GF-D8 (cell line): ENCODE measurements at places on chromosomes 7 and 10.

GRCh38 chr10:32692174-32692573, 246.2 kb downstream of the CCDC7 start:
- no peak for DNase-seq

GRCh38 chr10:125369382-125370326, 209.3 kb upstream of the CTBP2 start:
- DNase-seq: no peak

- DNase-seq: no peak
These were observed 56.5 kb upstream of the WIPF3 start for GRCh38 chr7:29749701-29750321.

DNA sequence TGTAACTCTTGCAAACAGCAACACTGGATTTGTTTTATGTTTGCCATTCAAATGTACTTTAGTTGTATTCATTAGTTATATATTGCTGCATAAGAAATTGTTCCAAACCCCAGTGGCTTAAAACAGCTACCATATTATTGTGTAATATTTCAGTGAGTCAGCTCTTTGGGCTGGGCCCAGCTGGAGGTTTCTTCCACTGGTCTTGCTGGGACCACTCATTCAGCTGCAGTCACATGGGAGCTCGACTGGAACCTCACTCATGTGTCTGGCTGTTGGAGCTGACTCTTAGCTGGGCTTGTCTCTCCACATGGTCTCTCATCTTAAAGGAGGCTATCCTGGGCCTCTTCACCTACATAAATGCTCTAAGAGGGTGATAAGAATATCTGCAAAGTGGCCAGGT, 23.2 kb upstream of the PIP4K2A start:
- no peak for DNase-seq

DNA sequence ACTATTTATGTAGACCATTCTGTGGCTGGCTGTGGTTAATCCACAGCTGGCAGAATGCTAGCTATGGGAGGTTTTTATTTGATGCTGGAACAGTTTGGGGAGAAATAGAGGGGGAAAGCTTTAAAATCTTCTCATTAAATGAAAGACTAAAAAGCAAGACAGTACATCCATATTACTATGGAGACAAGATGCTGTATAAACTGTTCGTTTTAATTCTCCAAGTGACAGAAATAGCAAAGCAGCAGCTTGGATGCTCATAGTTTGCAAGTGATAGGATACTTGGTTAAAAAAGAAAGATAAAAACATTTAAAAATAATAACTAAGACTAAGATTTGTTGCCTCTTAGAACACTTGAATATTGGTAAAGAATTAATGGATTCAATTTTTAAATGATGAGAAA, 304.9 kb upstream of the KAT6B start:
- DNase-seq: no peak

- no peak for DNase-seq
These were observed 135.9 kb downstream of the ARHGAP12 start for GRCh38 chr10:31792745-31793144.

DNA sequence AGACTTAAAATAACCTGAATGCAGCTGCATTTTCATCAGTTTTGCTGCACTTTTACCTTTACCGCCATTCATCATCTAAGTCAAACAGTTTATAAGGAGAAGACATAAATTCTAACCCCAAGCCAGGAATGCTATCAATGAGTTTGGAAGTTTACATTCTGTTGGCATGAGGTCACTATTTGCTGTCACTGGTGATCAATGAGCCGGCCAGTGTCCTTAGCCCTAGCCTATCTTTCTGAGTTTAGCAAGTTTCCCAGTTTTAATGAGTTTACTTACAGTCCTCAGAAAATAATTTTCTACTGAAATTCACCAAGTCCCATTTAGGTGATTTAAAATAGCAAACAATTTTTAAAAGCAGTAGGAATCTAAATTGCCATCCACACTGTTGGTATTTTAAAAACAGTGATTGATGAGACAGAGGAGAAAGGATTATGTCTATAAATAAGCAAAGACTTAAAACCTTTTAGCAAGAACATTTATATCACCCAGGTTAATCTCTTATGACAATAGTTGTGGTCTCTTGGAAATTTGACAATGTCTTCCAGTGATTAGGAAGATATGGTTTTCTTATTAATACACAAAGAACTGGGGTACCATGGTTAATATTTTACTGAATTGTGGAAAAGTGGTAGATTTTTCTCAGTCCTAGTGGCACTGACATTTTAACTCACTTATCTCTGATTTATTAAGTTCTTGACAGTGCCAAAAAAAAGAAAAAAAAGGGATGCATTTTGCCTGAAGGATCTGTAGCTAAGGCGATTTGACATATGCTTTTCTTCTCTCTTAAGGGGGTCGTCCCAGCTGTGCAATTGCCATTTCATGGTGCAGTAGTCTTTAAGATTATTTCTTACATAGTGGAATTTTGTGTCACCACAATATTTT, 443.4 kb upstream of the ANKRD30A start:
- no peak for DNase-seq

DNA sequence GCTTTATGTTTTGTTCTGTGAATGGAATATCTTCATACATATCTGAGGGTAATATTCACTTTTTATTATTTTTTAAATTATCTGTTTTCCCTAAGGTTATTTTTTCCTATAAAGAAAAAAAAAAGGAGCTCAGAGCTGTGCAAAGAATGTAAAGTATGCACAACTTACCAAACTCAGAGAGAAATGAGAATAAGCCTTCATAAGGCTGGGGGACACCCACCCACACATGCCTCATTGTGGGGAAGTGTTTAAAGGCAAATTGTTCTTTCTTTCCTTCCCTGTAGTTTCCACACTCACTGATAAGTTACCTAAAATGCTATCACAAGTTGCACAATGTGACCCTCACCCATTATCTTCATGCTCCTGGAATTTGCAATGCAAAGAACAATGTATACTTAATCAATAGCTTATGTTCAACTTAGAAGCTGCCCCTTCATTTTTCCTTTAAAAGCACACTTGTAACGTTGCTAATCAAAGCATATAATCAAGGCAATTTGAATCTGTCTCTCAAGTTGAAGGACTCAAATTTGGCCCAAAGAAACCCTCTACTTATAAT, 108.1 kb downstream of the GNAT3 start:
- no peak for DNase-seq

DNA sequence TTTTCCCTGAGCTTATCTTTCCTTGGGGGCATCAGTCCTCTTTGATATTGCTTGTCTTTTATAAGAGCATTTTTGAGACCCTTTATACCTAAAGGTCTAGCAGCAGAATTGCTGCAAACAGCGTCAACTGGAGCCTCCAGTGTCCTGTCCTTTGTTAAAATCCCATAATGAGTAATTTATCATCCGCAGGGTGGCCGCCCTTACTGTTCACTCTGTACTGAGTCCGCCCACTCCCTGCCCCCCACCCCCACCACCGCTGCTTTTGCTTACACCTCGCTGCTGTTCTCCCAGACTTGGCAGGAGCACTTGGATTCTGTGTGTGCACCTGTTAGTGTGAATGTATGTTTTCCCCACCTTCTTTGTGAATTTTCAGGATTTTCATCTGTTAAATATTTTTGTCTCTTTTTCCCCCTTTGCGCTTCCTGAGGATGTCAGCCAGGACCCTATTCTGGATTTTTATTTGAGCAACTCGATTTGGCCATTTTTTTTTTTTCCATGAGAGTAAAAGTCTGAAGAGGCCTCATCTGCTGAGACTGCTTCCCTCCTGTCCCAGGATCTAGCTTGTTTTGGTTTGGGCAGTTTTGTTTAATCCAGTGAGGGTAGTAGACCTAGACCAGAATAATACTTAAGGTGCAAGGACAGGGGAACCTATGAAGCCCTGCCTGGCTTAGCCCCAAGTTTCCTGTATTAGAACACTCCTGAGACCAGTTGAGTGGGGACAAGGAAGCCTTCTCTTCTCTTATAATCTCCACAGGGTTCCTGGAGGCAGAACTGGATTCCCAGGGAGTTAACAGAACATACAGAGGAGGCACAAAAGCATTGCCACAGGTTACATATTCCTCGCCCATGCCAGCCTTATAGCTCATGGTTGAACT, 8.2 kb downstream of the AGFG2 start:
- DNase-seq: no peak

DNA sequence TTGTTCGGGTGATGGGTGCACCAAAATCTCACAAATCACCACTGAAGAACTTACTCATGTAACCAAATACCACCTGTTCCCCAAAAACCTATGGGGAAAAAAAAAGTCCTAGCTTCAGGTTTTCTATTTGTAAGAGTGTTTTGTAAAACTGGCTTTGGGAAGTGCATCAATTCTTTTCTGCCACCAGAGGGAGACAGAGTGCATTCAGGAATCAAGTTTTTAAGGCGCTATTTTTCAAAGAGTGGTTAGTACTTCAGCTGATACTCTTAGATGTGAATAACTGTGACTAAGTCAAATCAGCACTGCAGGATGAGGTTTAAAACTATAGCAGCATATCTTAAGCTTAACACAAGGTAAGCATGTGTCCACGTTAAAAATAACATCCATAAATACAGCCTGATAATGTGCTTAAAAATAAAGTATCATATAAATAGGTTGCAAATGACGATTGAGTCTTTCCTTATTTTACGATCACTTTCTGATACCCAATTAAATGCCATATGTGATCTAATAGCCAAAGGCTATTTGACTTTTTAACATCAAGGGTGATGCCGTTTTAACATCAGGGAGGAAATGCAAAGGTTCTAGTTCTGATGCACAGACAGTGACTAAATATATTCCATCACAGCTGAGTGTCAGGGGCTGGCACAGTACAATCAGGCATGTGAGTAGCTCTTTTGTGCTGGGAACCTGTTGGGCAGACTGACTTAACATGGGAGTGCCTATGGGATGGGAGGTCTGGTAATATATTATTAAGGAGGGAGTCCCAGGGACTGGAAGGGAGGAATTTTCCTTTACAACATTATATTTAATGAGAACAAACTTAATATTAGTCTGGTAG, 10.6 kb upstream of the LYZL2 start:
- no peak for DNase-seq

DNA sequence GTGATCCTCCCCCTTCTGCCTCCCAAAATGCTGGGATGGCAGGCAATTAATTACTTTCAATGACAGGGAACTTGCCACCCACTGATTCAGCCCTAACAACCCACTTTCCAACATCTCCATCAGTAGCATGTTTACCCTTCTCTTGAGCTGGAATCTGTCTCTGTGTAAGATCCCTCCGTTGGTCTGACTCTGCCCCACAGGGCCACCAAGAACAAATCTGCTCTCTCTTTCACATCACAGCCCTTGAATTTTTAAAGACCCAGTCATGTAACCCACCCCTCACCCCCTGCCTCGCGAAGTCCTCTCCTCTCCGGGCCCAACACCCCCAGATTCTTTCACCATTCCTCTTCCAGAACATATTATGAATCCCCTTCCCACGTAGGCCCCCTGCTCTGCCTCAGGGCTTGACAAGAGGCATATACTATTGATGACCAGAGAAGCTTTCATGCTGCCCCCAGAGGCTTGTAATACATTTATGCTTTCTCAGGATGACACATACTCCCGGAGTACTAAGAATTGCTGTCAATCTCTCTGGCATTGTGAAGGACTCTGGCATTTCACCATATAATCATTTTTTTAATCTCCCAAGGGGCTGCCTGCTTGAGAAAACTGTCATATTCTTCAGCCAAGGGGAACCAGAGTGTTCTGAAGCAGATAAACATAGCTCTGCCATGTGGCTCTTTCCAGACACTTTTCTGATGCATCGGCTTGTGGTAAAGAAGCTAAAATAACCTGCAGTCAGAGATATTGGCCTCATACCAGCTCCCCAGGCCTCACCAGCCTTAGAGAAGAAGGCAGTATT, 179.2 kb upstream of the AUTS2 start:
- no peak for DNase-seq

- DNase-seq: no peak
These were observed 8.0 kb downstream of the STAG3 start for GRCh38 chr7:100185726-100186125.

DNA sequence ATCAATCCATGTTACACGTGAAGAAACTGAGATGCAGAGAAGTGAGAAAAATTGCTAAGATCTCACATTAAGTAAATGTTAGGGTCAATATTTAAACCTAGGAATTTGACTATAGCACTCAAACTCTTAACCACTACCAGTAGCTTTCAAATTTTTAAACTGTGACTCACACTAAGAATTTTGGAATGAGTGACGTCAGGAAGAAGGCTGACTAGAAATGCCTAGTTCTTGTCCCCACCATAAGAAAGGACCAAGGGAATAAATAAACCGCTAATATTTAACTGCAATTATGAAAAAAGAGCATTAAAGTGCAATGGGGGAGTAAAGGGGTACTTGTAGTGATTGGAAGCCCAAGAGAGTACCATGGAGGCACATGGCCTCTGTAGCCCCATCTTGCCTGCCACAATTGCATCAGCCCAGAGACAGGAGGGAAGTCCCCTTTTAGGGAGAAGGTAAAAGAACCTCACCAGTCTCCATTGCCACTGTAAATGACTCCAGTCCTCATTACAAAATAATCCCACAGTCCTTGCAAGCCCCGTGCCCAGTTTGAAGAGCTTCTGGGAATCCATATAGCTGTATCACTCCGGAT, 3.5 kb upstream of the AKR1B1 start:
- DNase-seq: no peak

GRCh38 chr7:38873433-38873832, 35.6 kb downstream of the VPS41 start:
- no peak for DNase-seq

- no peak for DNase-seq
These were observed 47.9 kb downstream of the SP8 start for GRCh38 chr7:20738518-20739481.

GRCh38 chr7:69445541-69445940, 152.7 kb upstream of the AUTS2 start:
- no peak for DNase-seq

GRCh38 chr10:51689536-51689935, 9.9 kb downstream of the CSTF2T start:
- DNase-seq: no peak

- DNase-seq: no peak
These were observed 691.0 kb upstream of the LRRTM3 start for GRCh38 chr10:66234872-66235271.

- no peak for DNase-seq
These were observed 7.4 kb downstream of the SH3PXD2A start for GRCh38 chr10:103847909-103848468.

GRCh38 chr7:135204341-135204749, 7.0 kb downstream of the WDR91 start:
- DNase-seq: no peak

- no peak for DNase-seq
These were observed 85.9 kb downstream of the CCNY start for GRCh38 chr10:35422228-35422627.

DNA sequence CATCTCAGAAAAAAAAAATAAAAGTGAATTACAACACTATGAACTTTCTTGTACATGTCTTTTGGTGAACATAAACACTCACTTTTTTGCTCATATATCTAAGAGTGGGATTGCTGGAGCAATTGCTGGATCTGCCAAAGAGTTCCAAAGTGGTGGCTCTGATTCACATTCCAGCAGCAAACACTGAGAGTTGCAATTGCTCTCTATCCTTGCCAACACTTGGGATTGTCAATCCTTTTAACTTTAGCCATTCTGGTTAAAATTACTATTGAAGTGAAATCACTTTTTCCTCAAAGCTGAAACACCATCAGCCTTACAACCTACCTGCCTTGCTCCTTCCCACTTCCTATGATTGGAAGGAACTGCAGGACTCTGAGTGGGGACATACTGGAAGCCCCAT, 70.7 kb downstream of the CDHR3 start:
- DNase-seq: no peak

- peak; percentile 78 for DNase-seq
These were observed 5.1 kb upstream of the HOXA11 start for GRCh38 chr7:27189997-27190748.
